ENCODE measurements at places on chromosomes 2 and 18.
A peak's percentile ranks its signal among the peaks of the same experiment; 100 is the strongest.

DNA sequence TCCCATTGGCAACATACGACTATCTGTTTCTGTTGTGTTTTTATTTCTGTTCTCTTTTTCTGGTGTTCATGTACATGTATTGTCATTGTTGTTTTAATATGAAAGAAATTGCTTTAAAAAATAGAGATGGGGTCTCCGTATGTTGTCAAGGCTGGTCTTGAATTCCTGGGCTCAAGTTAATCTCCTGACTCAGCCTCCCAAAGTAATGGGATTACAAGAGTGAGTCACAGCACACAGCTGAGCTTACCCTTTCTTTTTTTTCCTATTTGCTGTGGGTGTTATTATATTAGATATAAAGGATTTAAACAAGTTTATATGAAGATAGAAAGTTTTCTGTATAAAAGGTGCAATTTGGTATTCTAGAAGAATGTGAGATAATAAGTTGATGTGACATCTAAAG lies 554.6 kb downstream of the DSC3 start:
- DNase-seq: no peak

GRCh38 chr18:13112982-13113381 lies 105.6 kb upstream of the LDLRAD4 start:
- peak; percentile 63 for DNase-seq

GRCh38 chr2:84732897-84733778 lies 147.7 kb downstream of the TRABD2A start:
- no peak for DNase-seq

- DNase-seq: no peak
Observed at GRCh38 chr2:235500761-235501672, 7.2 kb downstream of the AGAP1 start.

DNA sequence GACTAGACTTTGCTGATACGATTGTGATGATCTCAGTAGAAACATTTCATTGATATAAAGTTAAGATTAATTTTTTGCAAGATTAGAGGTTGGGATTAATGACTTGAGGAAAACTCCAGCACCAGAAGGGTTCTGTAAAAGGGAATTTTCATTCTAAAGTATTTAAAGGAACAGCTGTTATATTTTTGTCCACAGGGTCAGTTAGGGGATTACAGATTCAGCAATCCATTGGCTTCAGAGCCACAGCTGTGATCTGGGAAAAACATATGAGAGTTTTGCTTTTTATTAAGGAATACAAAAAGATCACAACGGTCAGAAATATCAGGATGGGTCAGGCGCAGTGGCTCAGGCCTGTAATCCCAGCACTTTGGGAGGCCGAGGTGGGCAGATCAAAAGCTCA lies 19.6 kb upstream of the REV1 start:
- DNase-seq: no peak

DNA sequence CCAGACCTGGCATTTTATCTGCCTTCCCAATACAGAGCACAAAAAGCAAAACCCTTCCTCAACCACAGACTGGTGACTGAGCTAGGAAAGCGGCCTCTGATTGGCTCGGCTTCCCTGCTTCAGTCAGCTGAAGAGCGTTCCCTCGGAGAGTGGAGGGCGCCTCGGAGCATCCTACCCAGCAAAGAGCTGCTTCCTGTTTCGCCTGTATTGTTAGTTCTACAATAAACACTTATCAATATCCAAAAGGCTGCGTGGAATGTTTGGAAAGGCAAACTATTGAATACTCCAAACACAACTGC lies 125.0 kb downstream of the CACNB4 start:
- DNase-seq: no peak

- peak; percentile 19 for DNase-seq
Observed at GRCh38 chr2:126907671-126908070, 9.0 kb downstream of the TEX51 start.

DNA sequence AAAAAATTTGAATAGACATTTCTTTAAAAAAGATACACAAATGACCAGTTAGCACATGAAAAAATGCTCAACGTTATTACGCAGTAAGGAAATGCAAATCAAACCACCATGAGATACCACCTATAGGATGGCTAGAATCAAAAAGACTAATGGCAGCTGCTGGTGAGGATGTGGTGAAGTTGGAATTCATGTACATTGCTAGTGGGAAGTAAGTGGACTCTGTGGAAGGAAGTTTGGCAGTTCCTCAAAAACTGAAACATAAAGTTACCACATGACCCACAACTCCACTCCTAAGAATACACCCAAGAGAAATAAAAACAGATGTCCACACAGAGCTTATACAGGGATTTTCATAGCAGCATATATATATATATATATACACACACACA lies 51.2 kb downstream of the MBP start:
- DNase-seq: no peak

DNA sequence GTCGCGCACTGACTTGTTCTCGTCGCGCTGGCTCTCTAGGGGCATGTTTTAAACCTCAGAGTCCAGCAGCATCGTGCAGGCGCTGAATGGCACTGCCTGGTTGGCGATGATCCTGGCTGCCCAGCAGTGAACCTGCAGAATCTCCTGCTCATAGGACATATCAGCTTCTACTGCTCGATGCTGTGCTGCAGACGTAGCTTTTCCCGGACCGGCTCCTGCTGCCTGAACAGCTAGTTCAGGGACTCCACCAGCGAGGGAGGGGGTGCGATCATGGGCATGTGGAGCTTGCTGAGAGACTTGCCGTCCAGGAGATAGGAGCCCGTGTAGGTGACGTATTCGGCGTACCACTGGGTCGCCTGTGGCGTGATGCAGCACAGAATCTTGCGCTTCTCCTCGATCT lies 890.0 kb upstream of the LRRTM1 start:
- no peak for DNase-seq

DNA sequence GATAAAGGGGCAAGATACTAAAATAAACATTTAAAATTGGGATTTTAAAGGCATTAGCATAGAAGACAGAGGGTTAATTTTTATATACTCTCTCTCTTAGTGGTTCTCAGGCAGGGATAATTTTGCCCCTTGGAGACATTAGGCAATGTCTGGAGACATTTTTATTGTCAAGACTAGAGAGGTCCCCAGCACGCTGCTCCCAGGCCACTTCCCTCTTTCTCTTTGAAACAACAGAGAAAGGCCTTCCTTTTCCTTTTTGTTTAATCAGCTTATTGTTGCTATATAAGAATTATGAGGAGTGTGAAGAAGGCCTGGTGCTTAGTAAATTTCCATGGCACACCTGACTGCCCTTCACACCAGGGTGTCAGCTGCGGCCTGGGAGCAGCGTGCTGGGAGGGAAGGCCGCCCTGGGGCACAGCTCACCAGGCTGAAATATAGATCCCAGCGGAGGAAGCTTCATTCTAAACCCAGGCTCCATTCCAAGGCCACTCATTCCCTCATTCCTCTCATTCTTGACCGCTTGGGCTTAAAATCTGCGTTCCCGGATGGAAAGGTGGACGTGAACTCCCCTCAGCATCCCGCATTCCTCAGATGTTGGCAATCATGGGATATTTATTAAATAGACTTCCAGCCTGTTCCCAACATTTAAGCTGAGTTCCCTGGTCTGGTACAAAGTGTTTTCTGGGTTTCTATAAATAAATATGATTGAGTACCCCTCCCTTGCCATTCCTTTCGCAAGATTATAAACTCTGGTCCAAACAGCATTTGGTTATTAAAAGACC lies 22.5 kb downstream of the SLC14A2 start:
- DNase-seq: no peak

DNA sequence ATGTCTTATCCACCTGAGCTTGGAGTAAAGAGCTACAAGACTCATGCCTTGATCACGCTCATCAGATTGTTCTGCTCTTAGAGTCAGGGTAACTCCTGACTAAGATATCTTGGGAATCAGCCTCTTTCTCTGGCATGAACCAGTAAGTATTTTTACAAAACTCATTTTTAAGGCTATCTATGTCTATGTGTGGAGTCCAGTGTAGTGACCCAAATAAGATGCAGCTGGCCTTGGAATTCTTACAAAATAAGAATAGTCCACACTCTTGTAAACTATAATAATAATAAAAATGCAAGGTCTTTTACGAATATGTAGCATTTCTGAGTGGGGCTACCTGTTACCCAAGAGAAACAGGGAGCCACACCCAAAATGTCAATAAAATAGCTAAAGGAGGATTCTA lies 498.3 kb upstream of the SYT4 start:
- DNase-seq: no peak

GRCh38 chr2:18883616-18884456 lies 294.5 kb upstream of the NT5C1B start:
- no peak for DNase-seq

DNA sequence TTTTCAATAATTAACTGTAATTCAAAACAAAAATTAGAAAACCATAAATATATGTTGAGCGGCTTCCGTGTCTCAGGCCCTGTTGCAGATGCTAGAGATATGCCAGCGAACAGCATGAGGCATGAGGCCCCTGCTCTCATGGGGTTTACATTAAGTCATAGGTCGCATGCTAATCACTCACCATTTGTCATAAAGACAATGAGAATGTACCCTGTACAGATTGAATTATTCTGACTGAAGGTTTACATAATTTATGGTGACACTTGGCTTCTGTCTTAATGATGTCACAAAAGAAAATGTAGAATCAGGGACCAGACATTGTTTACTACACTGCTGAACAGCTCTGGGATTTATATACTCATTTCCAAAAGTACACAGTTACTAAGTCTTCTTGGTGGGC lies 5.9 kb upstream of the VAPA start:
- DNase-seq: no peak

DNA sequence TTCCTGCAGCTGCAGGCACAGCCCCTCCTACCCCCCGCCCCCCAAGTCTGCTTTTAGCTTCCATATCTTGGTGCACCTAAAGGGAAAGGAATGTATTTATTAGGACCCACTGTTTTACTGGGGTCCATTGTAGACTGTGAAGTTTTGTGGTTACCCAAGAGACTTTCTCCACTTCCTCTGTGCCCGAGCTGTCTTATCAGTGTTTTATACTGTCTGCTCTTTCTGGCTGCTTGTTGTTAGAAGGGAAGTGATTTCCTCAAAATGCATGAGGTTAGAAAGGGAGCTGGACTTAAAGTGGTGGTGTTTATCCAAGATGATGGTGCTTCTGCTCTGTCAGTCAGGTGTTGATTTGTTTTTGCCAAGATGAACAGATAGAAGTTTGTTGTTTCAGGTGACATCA lies 85.0 kb downstream of the PTH2R start:
- no peak for DNase-seq

- no peak for DNase-seq
Observed at GRCh38 chr2:69387770-69388481, 899 bp upstream of the GFPT1 start.

DNA sequence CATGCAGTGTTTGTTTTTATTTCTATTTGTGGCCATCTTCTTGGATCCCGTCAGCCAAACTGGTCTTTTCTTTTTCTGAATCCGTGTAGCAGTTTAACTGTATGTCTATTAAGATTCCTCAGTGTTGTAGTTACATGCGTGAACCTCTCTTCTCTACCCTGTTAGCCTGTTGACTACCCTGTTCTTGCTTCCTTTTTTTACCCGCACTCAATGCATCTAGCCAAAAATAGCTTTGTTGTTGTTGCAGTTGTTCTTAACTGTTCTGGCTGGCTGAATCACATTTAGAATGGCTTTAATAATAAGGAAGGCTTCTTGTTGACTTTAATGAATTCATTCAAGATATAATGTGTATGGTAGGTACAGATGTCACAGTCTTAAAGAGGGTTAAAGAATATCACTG lies 137.1 kb downstream of the LCLAT1 start:
- no peak for DNase-seq

GRCh38 chr2:45872211-45872610 lies 220.7 kb downstream of the PRKCE start:
- DNase-seq: peak; percentile 82

- DNase-seq: no peak
Observed at GRCh38 chr2:230052299-230052698, 16.4 kb downstream of the SLC16A14 start.

- DNase-seq: no peak
Observed at GRCh38 chr2:46239175-46239846, 57.9 kb upstream of the EPAS1 start.

DNA sequence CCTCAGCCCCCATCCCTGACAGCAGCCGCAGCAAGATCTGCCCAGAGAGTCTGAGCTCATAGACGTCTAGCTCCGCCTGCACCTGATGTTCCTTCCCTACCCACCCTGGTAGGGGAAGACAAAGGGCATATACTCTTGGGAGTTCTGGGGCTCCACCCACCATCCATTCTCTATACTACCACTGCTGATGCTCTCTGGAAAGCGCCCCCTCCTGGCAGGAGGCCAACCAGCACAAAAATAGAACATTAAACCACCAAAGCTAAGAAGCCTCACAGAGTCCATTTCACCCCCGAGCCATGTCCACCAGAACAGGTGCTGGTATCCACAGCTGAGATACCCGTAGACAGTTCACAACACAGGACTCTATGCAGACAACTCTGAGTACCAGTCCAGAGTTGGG lies 662.6 kb upstream of the FAM98A start:
- DNase-seq: no peak

- no peak for DNase-seq
Observed at GRCh38 chr18:40431071-40431985, 1523.7 kb upstream of the PIK3C3 start.

GRCh38 chr18:22816266-22817176 lies 116.6 kb upstream of the RBBP8 start:
- DNase-seq: peak; percentile 55

GRCh38 chr2:34474646-34475045 lies 875.5 kb upstream of the FAM98A start:
- DNase-seq: no peak

GRCh38 chr2:144464730-144465129 lies 55.2 kb downstream of the ZEB2 start:
- DNase-seq: no peak

- DNase-seq: peak; percentile 92
Observed at GRCh38 chr2:200585730-200586643, at the start of gene AOX1. Gene AOX1 (plus strand): TSS chr2:200586014. CDS start chr2:200586109, 95 bp downstream.

GRCh38 chr2:219453671-219454590 lies 19.3 kb downstream of the SPEG start:
- DNase-seq: no peak

DNA sequence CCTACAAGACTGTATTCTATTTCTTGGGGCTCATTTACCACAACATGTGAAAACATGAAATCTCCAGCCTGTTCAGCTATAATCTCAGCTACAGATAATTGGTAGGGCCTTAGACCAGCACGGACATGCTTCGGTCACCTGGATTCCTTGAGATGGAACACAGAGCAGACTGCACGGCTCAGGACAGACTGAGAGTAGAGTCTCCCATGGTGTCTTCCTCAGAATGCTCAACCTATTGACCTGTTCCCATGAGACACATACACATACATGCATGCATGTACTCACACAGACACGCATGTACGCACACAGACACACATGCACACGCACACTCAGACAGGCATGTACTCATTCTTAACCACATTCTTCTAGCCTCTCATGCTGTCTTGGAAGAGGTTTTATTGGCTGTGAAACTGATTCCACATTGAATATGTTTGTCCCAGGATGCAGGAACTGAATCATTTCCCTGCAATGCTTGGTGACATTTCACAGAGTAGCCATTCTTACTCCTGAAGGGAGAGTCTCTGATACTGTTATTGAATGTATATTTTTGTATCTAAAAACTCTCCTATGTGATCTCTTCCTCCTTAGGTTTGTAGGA lies 23.5 kb upstream of the BZW1 start:
- DNase-seq: no peak

GRCh38 chr2:47087051-47087450 lies 68.1 kb downstream of the STPG4 start:
- DNase-seq: no peak

Measured in left lobe of liver (tissue), 2 donors.